ENCODE measurements at places on chromosomes 13 and 19. TPM values are rescaled to one million over a fixed set of nuclear protein-coding genes. Genes with fewer than 3 reads are reported as not detected.

The HSD11B1L gene
- total RNA-seq, result 1.9 TPM

The TEX29 gene
- total RNA-seq, result 0.42 TPM

The TTC9B gene
- not detected for total RNA-seq

The PSPN gene
- 1.6 TPM for total RNA-seq

The STARD13 gene
- 6.9 TPM for total RNA-seq

The MBNL2 gene
- 24.2 TPM for total RNA-seq

The ZNF582 gene
- total RNA-seq, result 1.3 TPM

The CD79A gene
- 2.9 TPM for total RNA-seq

The SIGLEC12 gene
- total RNA-seq, result 0.54 TPM

The THSD1 gene
- 0.07 TPM for total RNA-seq

The KIR2DL4 gene
- 0.13 TPM for total RNA-seq

DNA sequence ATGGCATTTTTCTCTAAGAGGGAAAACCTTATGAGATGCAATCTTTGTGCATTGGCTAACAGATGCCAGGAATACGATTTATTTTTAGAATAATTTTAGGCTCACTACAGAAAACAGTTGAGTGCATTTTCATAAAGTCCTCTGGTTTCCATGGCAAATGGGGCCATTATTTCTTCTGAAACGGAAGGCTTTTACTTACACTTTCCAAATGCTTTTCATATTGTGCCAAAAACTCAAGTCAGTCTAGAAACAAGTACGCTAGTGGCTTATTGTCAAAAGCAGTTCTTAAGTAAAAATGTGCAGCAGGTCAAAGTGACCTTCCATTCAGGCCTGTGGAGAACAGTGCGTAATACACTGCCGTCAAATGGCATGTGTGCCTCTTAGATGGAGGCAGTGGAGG is 628.7 kb downstream of the EFNB2 start:
- no peak for DNase-seq

DNA sequence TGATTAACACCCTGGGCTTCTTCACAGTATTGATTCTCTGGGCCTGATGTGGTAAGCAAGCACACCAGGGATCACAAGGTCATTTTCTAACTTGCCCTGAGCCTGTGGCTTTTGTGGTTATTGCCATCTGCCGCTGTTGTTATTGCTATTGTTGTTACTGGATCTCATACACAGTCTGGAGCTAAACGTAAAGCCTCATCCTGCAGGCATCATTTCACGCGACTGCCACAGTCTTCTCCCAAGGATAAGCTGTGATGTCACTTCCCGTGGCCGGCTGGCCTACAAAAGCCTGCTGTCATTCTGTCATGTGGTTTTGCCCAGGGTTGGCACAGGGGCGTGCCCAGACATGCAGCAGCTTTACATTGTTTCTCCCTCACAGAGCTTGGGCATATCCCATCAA is 154.0 kb upstream of the GPR12 start:
- DNase-seq, result no peak

DNA sequence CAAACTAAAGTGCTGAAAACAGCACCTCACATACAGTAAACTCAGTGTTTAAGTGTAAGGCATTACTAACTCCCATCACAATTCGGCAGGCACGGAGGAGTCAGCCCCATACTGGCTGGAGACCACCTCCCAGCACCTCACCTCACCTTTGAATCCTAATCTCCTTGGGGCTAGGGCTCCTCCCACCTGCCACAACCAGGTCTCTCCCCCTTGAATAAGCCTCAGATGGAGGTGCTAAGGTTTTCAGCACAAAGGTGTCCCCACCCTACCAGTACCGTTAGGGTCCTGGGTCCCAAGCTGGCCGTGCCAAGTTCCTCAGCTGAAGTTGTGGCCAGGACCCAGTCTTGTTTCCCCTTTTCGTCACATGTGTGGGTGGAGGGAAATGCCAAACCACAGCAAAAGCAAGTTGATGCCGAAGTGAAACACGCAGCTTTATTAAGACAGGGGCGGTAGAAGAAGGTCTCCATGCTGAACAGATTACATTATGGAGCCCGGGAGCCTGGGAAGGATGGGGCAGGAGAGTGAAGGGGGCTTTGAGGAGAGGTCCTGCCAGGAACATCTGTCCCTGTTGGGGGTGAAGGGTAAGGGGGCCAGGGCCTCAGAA is at the start of gene IGFLR1:
Gene IGFLR1 (minus strand): TSS at position 332 of the 604 bp plus-strand sequence. CDS start 1,272 bp downstream, outside the sequence.
- peak; percentile 72 for DNase-seq

DNA sequence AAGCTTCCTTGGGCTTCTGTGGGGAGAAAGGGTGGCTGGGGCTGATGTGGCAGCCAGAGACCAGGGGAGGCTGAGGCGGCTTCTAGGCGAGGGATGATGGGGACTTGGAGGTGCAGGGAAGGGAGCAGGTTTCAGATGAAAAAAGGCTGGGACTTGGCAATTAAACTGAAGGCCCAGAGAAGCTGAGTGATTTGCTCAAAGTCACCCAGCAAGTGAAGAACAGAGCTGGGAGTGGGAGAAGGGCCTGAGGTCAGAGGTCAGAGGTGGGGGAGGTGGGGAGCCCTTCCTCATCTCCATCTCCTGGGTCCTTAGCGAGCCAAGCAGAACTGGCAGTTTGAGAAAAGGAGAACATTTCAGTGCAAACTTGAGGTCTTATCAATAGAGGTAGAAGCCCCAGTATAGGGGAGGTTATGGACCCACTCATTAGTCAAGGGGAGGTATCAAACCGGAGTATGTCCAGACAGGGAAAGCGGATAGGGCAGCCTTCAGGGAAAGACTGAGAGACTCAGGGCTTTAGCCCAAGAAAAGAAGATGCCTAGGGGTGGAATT is 49.6 kb upstream of the NFIC start:
- DNase-seq, result no peak

GRCh38 chr19:2607712-2608601 is 94.5 kb downstream of the GNG7 start:
- peak; percentile 52 for DNase-seq

DNA sequence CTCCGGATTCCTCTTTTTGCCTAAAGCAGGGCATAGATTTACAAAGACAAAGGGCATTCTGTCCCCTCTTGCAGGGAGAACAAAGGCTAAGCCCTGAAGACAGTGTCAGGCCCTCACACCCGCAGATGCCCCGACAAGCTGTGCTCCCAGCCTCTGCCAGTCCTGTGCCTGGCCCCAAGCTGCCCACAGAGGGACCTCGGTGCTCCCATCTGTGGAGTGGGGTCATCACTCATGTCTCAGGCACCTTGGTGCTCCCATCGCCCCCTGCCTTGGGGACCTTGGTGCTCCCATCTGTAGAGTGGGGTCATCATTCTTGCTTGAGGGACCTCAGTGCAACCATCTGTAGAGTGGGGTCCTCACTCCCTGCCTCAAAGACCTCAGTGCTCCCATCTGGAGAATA is 24.3 kb downstream of the C13orf46 start:
- no peak for DNase-seq

GRCh38 chr13:46369506-46370277 is 17.4 kb downstream of the RUBCNL start:
- DNase-seq, result no peak

DNA sequence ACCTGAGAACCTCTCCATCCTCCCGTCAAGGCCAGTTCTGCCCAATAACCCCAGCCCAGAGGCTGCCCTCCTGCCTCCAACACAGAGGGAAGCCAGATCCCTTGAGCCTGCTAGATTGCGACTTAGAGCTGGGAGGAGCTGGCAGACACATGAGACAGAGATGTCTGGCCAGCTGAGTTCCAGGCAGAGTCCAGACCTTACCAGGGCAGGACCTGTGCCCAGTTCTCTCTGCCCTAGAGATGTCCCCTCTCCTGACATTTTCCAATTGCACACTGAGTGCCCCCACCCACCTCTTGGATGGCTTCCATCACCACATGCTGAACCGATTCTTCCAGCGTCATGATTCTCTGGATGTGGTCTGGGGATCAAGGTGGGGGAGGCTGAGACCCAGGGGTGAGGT is 3.0 kb downstream of the HOOK2 start:
- no peak for DNase-seq

DNA sequence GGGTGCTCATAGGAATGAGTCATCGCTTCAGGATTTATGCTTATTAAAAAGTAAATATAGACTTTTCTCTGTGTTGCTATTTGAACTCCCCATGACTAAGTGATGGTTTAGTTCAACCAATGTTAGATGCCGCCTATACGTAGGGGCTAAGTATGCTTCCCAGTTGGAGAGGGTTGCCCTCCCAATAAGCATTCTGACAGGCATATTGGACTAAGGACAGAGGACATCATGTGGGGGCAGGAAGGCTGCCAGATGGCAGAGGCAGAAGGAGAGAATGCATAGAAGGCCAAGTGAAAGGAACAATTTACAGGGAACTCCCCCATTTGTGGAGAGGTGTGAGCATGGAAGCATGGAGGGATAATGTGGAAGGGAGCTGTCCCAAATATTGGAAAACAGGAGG is 318.4 kb upstream of the OBI1 start:
- no peak for DNase-seq

DNA sequence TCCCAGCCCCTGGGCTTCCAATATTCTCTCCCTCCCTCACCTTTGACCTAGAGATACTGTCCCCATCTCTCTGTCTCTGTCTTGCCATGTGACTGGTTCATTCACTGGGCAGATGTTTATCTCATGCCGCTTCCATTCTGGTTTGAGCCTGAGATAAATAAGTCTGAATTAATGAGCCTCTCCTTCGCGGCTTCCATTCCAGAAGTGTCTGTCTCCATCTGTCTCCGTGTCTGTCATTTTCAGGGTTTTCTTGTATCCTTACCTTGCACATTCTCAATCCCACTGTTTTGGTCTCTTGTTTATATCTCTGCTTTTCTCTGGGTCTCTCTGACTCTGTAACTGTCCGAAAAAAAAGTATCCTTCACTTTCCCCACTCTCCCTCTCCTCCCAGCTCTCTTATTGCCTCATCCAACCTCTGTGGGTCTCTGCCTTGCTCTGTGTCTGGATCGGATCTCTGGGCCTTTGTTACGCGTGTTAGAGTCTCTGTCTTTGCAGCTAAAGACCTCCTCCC is 4.3 kb downstream of the SPHK2 start:
- no peak for DNase-seq

DNA sequence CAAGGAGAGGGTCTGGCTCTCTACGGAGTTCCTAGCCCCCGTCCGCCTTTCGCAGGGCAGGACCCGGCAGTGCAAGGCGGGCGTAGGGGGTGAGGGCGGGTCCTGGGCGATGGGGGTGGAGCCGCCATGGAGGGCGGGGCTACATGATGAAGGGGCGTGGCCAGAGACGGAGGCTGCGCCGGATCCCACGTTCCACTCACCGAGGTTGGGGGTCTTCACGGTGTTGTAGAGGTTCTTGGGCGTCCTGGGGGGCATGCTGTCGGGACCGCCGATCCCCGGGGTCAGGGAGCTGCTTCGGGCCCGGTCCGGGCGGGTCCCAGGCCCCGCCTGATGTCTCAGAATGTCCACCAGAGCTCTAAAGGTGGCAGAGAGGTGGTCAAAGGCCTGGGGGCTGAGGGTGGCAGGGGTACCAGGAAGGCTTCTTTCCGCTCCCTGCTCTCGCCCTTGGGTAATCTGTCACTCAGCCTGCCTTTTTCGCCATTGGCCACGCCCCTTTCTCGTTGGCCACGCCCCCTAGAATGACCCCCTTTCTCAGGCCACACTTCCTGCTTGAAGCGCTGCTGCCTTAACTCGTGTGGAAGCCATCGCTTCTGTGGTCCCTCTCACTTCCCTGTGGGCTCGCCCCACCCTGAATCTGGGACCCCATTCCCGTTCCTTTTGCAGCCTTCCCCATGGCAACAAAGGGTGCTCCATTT is 2.5 kb downstream of the SHISA7 start:
- DNase-seq, result no peak

All from activated T-helper 1 cell treated with anti-CD3 and anti-CD28 coated beads, Interleukin-12 subunit alpha, Interleukin-12 subunit beta, Interleukin-2, Interleukin-4 antibody, amounts not matched to agents 30 ng/mL and 10 ng/mL and 1 ng/mL, durations not matched to agents 14 hours and 24 hours and 36 hours (primary cell).